ENCODE measurements at places on chromosomes 2 and 18.

- DNase-seq = no peak
Observed at GRCh38 chr2:67309281-67309680, 87.9 kb upstream of the ETAA1 start.

GRCh38 chr2:39728941-39729351, 50.1 kb downstream of the THUMPD2 start:
- peak; percentile 17 for DNase-seq

DNA sequence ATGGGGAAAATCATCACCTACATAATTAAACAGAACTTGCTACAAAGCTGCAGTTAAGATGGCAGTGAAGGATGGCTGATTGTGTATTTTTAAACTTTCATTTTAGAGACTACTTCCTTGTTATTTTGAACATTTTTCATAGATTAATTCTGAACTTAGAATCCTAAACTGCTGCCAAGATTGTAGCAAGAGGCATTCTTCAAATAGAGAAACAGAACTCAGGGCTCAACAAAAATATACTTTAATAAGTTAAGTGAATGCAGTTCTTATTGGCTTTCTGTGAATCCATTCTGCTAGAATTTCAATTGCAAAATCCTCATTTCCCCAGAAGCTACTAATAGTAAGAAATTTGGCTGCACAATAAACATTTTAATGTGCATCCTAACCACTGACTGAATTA, 160.3 kb downstream of the L3MBTL4 start:
- no peak for DNase-seq

GRCh38 chr2:176650838-176651555, 381.8 kb downstream of the MTX2 start:
- no peak for DNase-seq

DNA sequence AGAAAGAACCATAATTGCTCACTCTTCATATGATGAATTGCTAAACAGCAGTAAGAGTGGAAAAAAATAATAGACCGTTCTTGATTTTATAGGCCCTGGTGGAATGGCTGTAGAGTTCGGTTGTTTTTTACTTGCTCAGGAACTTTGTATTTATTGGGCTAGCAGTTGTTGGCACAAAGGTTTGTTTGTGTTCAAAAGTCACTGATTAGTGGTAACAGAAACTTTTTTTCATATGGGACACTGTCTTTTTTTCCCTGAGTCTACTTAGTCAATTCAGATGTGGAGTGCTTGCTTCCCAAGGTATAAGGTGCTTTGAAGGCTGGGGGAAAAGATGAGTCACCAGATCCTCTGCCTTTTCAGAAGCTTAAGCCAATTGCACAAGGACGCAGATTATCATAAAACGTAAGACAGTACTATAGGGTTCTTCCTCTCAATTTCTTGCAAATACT, 25.8 kb downstream of the PHLPP1 start:
- peak; percentile 76 for DNase-seq

DNA sequence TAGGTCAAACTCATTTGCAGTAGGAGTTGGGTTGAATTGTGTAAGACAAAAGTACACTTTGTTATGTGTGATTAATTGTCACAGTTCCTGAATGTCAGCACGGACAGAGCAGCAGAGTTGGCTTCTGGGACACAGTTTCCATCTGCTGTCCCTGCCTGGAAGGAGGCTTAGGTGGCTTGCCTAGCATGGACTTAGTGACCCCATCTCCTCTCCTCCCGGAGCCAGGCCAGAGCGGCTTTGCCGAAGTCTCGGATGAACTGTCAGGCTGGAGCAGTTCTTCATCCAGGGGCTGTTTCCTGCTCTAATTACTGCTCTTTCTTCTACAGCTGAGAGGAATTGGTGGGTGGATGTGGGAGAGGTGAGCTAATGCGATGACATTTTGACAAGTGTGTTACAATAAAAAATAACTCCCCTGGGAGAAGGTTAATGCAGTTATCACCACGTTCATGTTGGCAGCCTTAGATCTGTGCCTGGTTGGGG, 102.0 kb downstream of the SH3RF3 start:
- no peak for DNase-seq
